CD4-positive, alpha-beta T cell treated with Interleukin-21 for 1 hour (primary cell): ENCODE measurements at places on chromosomes 13 and 19.

- DNase-seq: no peak
Observed at GRCh38 chr13:103067751-103068555, 1.7 kb upstream of the SLC10A2 start.

- DNase-seq: no peak
Observed at GRCh38 chr13:44399074-44399473, 25.4 kb downstream of the SERP2 start.

- no peak for DNase-seq
Observed at GRCh38 chr13:62678039-62678438, 1262.4 kb upstream of the PCDH20 start.

DNA sequence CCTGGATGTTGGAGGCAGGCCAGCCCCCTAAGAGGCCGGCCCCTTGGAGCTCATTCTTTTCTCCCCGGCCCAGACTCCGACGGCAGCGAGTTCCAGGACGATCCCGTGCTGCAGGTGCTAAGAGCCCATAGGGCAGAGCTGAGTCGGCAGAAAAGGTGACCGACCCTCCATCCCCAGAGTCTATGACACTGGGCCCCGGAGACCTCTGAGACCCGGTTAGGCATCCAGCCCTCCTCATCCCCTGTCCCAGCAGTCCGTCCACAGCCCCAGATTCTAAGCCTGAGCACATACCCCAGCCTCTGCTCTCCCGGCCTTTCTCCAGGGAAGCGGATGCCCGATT is 7.3 kb upstream of the ARHGAP33 start:
- no peak for DNase-seq

GRCh38 chr13:22287343-22287920 is 616.6 kb downstream of the FGF9 start:
- no peak for DNase-seq

GRCh38 chr19:45468159-45468651 is 409 bp downstream of the FOSB start:
- DNase-seq: no peak

DNA sequence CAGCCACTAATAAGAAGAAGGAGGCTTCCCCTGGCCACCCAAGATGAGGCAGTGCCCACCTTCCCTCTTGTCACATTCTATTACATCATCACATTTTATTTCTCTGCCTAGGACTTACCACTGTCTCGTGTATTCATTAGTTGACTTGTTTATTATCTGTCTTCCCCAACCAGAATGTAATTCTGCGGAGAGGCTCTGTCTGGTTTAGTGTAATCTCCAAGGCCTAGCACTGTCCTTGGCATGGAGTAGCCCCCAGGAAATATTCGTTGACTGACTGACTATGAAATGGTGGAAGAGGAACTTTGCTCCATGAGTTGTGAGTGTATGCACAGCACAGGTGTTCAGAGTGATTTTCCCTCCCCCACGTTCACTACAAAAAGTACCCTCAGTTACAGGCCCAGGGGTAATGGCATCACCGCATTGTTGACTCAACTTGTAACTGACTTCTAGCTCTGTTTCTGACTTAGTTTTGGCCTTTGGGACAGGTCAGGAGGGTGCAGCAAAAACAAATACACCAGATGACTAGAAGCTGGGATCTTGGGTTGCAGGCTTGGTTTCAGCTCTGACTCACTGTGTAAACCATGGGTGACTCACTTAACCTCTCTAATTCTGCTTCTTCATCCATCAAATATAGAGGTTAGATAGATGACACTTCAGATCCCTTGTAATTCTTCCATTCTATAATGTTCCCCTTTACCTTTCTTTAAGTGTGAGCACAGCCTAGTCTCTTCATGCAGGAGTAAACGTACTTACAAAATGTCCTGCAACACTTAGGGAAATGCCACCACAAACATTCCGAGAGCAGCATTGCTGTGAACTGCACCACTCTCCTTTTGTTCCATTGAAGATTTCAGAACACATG is 229.7 kb downstream of the KCNRG start:
- no peak for DNase-seq

GRCh38 chr13:88248393-88248792 is 577.2 kb downstream of the SLITRK5 start:
- DNase-seq: no peak

- DNase-seq: no peak
Observed at GRCh38 chr13:28679628-28680027, 20.7 kb downstream of the POMP start.

DNA sequence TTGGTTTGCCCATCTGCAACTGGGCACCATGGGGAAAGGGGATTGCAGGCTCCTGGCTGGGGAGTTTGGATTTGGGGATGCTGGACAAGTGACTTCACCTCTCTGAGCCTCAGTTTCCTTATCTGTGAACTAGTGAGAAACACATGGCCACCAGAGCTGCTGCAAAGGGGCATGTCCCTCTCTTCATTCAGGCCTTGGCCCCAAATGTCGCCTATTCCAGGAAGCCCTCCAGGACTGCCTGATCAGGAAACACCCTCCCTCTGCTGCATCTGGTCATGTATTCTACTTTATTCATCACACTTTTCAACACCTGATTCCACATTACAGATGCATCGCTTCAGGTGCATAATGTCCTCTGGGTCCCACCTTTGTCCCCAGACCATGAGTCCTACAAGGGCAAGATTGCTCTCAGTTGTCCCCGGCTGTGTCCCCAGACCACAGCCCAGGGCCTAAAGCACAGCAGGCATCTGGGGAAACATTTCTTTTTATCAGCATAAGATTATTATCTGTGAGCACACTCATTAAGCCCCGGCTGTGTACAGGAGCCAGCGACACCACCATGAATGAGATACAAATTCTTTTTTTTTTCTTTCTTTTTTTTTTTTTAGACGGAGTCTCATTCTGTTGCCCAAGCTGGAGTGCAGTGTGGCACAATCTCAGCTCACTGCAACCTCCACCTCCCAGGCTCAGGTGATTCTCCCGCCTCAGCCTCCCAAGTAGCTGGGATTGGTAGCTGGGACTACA is 37.5 kb downstream of the ARRDC2 start:
- DNase-seq: no peak

DNA sequence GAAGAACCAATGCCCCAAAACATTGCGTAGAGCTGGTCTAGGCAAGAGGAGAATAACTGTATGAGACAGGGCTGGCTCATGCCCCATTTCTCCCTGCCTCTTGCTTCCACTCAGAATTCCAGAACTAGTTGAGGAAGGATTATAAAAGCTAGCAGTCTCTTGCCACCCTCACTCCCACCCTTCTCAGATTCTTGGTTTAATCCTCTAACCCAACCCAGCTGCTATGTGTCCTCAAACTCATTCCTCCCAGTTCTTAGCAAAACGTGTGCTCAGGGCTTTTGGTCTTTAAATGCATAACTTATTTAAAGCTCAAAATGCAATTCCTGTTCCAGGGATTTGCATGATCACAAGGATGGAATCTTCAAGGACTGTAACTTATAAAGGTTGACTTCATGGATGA is 466.3 kb downstream of the COG6 start:
- DNase-seq: no peak

- no peak for DNase-seq
Observed at GRCh38 chr13:75079226-75079625, 402.7 kb downstream of the TBC1D4 start.

DNA sequence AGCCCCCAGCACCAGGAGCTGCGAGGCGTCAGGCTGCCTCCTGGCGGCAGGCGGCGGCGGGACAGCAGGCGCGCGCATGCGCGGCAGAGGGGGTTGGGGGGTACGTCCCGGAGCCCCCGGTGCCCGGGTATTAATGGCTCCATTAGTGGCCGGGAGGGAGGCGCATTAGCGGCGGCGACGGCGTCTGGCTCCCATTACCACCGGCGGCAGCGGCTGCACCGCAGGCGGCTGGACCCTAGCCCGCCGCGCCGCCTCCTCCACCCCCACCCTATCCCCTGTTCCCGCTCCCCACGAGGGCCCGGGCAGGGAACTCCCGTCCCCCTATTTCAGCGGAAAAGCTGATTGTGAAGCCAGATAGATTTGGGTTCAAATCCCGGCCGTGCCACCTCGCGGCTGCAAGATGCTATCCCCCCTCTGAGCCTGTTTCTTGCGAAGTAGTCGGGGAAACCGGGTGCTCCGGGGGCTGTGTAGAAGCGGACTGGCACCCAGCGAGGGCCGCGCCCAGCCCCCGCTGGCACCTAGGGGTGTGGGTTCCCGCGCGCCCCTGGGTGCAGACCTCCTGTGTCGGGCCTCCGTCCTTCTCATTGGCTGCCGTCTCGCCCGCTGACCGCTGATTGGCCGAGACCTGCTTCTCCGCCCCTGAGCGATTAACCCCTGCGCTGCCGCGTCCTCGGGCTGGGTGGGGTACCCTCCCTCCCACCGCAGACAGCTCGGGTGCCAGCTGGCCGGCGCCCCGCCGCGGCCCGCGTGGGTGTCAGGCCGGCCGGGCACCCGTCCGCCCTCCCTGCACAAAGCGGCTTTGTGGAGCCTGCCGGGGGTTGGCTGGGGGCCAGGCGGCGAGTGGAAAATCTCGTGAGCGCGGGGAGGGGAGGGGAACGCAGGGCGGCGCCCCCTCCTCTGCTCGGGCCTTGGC is 11.1 kb downstream of the CIC start:
- DNase-seq: peak; percentile 92

GRCh38 chr19:3374369-3375112 is 8.2 kb downstream of the NFIC start:
- DNase-seq: no peak

GRCh38 chr19:10971107-10971726 is 10.4 kb downstream of the SMARCA4 start:
- no peak for DNase-seq

DNA sequence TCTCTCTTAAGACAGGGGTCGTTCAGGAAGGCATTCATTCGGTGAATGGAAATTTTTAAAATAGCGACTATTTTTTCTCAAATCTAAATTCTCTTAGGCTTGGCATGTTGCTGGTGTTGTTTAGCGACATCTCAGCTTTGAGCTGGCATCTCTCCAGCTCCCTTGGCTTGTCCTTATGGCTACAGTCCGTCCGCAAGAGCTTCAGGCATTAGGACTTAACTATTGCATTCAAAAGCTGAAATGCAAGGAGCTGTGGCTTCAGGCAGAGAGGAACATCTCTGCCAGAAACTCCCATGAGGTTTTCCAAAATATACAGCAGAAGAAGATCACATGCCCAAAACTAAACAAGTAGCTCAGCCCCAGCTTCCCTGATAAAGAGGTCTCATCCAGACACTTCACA is 578.5 kb downstream of the EFNB2 start:
- DNase-seq: no peak

DNA sequence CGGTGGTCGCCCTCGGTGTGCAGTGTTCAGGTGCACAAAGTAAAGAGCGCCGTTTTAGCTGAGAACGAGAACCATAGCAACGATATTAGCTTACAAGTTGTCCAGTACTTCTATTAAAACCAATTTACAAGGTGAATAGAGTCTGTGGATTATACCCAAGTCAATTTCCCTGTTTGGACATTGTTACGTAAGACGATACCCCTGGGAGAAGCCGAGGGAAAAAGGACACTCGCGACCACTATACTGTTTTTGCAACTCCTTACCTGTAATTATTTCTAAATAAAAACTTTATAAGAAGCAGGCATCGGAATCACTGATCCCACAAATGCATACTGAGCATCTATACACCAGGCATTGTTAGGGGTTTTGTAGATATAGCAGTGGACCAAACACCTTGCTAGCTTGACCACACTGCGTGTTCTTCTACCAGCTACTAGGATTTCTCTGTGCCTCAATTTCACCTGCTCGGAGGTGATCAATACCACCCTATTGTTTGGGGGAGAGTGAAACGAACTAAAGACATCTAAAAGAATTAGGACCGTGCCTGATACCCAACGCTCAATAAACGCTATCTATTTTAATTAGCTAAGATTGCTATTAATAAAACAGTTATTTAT is 488 bp upstream of the EEF2 start:
- no peak for DNase-seq

DNA sequence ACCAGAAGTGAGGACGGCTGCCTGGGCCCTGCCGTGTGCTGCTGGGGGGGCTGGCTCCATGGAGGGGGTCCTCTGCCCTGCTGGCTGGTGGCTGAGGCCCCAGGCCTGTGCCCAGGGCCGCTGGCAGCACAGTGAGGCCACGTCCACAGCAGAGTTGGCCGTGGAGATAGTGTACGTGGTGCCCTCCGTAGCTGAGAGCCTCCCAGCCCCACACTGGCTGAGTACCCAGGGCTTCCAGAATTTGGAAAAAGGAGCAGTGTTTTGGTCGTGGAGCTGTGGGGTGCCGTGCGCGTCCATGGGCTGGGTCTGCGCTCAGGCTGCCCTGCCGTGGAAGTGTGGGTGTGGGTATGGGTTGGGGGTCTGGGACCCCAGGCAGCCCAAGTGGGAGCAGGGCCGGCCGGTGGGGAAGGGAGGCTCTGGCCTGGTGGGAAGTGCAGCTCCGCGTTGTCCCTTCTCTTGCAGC is 5.9 kb downstream of the PTBP1 start:
- DNase-seq: no peak

- no peak for DNase-seq
Observed at GRCh38 chr19:28297586-28298157, 915.3 kb downstream of the UQCRFS1 start.

DNA sequence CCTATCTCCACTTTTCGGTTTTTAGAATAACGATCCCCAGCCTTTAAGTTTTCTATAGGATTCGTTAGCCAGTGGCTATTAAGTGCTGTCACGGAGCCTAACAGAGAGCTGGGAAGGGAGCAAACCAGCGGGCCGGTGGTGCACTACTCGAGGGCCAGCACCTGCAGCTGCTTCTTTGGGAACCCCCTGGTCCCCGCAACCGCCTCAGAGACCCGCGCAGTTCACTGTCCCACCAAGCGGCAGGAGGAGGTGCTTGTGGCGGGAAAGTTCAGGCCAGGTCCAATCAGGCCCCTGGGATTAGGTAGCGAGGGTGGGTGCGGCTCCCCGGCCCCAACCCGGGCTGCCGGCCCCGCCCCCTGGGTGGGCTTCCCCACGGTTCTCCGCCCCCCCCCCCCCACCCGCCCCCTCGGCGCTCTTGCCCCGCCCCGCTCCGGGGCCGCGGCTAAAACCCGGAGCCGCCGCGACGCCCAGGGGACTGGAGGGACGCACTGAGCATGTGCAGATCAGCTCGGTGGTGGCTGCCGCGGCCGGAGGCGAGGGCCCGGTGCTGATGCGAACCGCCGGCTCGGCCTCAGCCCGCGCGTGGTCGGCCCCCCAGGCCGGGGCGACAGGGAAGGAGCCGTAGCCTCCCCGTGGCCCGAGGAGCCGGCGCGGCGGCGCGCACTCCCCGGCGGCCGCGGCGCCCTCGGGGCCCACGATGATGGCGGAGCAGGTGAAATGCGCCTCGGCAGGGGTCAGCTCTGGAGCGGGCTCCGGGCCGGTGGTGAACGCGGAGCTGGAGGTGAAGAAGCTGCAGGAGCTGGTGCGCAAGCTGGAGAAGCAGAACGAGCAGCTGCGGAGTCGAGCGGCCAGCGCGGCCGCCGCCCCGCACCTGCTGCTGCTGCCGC is at the start of gene SLAIN1:
Gene SLAIN1 (plus strand): TSS at position 471 of the 887 bp plus-strand sequence. CDS start 227 bp downstream, at position 698.
- DNase-seq: peak; percentile 92
